ENCODE measurements at places on chromosomes 2 and 18.

GRCh38 chr2:204923957-204924356, 378.7 kb downstream of the PARD3B start:
- DNase-seq = no peak

DNA sequence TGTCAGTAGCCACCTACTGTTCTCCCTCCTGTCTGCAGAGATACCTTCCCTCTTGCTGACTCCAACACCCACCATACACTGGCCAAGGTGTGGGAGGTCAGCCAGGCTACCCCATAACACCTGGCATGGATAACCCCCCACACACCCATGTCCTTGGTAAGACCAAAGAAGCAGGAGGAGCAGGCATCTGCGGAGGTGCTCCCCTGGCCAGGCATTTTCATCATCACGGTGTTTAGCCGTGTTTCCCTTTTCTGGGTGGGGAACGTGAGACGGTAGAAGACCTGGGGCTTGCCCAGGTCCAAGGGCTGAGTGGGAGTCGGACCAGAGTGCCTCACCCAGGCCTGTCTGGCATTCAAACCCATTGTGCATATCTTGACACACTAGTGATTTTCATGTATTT, 150.3 kb downstream of the SMAD7 start:
- no peak for DNase-seq

DNA sequence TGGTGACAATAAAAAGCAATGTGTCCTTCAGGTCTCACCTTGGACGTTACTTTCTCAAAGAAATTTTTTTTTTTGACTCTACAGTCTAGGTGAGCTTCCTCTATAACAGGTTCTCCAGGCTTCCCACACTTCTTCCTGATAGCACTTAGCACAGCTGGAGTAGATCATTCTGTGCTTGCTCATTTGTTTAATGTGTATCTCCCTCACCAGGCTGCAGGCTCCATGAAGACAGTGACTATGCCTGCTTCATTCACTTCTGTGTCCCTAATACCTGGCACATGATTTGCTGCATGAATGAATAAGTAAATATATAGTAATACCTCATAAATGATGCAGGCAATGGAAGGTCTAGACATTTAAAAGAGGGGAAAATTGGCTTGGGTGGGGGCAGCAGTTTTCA, 109.9 kb upstream of the CD302 start:
- no peak for DNase-seq

- no peak for DNase-seq
These were observed 109.9 kb downstream of the ZNF236 start for GRCh38 chr18:76932026-76932819.

GRCh38 chr2:232994446-232994845, 18.6 kb downstream of the NGEF start:
- no peak for DNase-seq

GRCh38 chr18:13175754-13176210, 42.8 kb upstream of the LDLRAD4 start:
- DNase-seq = no peak

- no peak for DNase-seq
These were observed 153.2 kb downstream of the NEDD4L start for GRCh38 chr18:58196881-58197872.

- no peak for DNase-seq
These were observed 167.9 kb downstream of the MGAT5 start for GRCh38 chr2:134421556-134422328.

- DNase-seq = no peak
These were observed 178.3 kb upstream of the LRATD1 start for GRCh38 chr2:14454202-14454601.

GRCh38 chr18:36186461-36187192, 670 bp upstream of the MOCOS start:
- no peak for DNase-seq

- DNase-seq = no peak
These were observed 28.1 kb upstream of the ACTR3 start for GRCh38 chr2:113861740-113862139.

GRCh38 chr2:100178085-100178788, 35.8 kb upstream of the AFF3 start:
- DNase-seq = peak; percentile 18

DNA sequence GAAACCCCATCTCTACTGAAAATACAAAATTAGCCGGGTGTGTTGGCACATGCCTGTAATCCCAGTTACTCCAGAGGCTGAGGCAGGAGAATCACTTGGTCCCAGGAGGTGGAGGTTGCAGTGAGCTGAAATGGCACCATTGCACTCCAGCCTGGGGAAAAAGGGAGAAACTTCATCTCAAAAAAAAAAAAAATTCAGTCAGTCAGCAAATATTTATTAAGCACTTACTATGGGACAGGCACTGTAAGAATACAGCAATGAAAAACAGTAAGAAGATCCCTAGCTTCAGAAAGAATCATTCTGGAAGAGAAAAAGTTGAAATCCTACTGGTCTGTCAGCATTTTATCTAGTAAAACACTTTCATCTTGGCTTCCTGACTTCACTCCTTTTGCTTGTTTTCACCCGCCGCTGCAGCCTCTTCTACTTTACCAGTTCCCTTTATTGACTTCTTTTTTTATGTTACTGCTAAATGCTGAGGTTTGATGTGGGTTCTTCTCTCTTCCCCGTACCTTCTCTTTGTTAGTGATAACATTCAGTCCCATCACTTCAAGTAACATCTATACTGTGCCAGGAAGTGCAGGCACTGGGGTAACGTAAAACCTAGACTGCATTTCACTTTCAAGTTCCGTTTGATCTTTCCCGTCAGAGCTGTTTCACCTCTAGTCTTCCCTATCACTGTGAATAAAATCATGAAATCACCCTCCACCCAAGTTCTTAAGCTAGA, 10.8 kb upstream of the TAF4B start:
- DNase-seq = peak; percentile 47

GRCh38 chr2:56475191-56475590, 291.4 kb downstream of the CCDC85A start:
- no peak for DNase-seq

- no peak for DNase-seq
These were observed 60.2 kb downstream of the CD8B2 start for GRCh38 chr2:106547164-106547903.

- no peak for DNase-seq
These were observed 89.4 kb downstream of the SCN3A start for GRCh38 chr2:165114346-165114939.

DNA sequence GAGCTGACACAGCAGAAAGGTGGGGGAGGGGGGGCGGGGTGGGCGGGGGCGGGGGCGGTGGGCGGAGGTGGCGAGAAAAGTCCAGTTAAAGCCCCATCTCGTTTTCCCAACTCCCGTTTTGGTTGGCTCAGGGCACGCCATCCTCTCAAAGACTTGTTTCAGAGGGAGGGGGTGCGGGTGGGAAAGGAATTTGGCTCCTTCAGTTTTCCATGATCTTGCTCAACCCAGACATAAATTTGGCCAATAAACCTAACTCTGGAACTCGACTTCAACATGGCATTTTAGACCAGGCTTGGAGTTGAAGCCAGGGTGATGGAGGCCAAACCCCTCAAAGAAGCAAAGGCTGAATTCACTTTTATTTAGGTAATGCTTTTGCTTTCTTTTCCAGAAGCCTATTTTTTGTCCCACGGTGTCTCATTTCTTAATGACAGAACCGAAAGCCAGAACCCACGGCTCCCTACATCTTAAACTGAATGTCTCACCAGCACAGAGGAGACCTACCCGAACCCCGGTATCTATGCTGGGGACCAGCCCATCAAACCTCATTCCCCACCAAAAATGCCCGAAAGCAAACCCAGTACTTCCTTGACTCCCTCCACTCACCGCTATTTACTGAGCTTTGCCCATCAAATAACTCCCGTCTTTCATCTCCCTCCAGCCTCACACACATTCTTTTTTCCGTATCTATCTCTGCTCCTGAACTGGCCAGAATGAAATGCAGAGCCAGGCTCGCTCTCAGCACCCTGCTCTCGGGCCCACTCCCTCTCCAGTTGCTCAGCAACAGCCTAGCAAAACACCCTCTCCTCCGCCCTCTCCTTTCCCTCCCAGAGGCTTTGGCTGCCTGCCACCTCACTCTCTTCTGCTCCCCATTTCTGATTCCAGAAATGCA, 4.3 kb downstream of the IGFBP5 start:
- no peak for DNase-seq

GRCh38 chr18:76875390-76876325, 53.3 kb downstream of the ZNF236 start:
- no peak for DNase-seq

DNA sequence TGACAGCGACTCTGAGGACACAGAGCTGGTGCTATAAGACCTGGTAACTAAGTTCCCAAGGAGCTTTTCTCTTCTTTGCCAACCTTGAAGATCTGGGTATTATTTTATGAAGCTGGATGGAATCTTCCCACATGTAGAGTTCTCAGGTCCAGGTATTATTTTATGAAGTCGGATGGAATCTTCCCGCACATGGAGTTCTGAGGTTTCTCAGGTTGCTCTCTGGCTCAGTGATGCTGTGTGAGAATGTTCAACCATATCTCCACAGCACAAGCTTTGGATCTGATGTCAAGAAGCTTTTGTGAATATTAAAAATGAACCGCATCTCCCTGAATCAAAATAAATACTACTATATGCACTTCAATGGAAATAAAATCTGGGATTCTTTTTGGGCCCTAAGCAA, at the start of gene SMIM21:
TSS of gene SMIM21 (minus strand) at position 101 of the 400 bp plus-strand sequence. CDS start 140 bp downstream, outside the sequence.
- no peak for DNase-seq

DNA sequence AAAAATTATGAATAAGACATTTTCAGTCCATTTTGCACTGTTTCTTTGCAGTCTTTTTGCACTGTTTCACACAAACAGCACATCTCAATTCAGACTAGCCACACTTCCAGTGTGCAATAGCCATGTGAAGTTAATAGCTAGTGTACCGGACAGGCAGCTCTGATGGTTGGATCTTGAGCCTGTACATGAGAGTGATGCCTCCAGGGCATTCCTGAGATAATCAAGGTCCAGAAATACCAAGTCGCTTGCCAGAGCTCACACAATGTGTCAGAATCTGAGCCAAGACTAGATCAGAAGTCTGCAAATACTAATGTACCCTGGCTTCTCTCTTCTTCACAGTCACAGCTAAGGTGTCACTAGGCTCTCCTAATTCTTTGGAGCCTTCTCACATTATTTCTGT, 180.2 kb downstream of the OSR1 start:
- DNase-seq = no peak

DNA sequence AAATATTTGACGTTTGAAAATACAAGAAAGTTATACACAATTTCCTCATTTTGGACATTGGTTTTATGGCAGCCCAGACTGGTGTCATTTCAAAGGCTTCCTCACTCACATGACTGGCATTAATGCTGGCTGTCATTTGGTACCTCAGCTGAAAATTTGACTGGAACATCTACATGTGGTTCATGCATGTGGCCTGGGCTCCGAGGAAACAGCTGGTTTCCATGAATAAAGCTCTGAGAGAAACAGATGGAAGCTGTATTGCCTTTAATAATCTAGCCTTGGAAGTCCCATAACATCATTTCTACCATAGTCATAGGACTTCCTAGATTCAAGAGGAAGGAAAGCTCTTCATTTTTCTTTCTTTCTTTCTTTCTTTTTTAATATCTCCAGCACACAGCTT, 42.9 kb upstream of the RIT2 start:
- DNase-seq = no peak

GRCh38 chr2:33287507-33288005, 188.9 kb upstream of the RASGRP3 start:
- DNase-seq = no peak

DNA sequence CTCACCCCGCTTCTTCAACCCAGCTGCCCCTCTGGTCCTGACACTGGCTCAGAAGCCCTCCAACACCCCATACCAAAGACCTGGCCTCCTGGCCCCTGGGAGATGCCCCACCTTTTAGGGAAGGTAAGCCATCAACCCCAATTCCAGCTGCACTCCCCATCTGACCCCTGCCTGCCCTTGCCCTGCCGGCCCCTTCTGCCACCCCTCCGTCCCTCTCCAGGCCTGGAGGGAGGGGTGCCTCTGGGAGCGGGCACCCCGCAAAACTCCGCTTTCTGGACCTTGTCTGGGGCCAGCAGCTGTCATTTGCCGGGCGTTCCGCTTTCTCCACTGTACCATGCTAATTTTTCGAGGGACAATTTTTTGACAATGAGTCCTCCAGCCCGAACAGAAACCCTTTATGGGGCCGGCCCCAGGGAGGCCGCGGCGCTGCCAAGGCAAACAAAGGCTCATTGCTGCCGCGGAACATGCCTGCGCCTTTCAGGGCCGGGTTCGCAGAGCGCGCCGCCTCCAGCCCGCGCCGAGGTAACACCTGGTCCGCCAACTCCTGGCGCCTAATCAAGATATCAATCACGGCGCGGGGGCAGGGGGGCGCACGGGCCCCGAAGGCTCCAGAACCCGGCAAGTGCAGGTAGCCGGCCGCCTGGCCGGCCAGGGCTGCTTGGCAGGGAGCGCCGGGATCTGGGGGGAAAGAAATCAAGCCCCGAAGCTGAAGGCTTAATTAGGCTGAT, 96.0 kb downstream of the INHBB start:
- no peak for DNase-seq

DNA sequence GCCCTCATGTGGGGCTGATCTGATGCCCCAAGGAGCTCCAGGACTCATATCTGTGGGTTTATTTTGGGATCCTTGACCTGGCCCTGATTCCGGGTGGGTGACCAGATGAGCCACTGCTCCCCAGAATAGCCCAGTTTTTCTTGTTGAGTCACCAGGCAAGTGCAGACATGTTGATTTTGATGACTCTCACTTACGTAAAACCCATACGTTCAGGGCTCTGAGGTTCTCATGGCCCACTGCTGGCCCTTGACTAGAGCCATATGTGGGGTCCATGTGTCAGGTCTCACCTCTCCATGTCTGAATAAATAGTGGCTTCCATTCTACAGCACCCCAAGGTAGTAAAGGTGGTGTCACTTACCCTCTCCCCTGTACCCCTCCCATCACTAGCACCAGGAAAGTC, 41.9 kb downstream of the CDC42EP3 start:
- DNase-seq = no peak

DNA sequence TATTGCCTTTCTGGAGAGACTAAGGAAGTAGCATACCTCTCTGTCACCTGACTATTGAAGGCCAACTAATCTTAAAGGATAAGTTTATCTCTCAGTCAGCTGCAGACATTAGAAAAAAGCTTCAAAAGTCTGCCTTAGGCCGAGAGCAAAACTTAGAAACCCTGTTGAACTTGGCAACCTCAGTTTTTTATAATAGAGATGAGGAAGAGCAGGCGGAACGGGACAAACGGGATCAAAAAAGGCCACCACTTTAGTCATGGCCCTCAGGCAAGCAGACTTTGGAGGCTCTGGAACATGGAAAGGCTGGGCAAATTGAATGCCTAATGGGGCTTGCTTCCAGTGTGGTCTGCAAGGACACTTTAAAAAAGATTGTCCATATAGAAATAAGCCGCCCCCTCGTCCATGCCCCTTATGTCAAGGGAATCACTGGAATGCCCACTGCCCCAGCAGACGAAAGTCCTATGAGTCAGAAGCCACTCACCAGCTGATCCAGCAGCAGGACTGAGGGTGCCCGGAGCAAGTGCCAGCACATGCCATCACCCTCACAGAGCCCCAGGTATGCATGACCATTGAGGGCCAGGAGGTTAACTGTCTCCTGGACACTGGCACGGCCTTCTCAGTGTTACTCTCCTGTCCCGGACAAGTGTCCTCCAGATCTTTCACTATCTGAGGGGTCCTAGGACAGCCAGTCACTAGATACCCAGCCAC, 61.5 kb upstream of the FAM98A start:
- no peak for DNase-seq

- DNase-seq = no peak
These were observed 65.2 kb upstream of the BARD1 start for GRCh38 chr2:214874694-214875093.

- DNase-seq = no peak
These were observed 309.7 kb downstream of the PLCL1 start for GRCh38 chr2:198114064-198114463.

All from activated naive CD4-positive, alpha-beta T cell treated with anti-CD3 and anti-CD28 coated beads, Interleukin-2, amount 50 U/mL, for 72 hours (primary cell).